Activated CD8-positive, alpha-beta memory T cell treated with anti-CD3 and anti-CD28 coated beads for 4 hours (primary cell): ENCODE measurements at places on chromosomes 2 and 18.

- no peak for DNase-seq
These were observed 144.1 kb downstream of the NCOA1 start for GRCh38 chr2:24635181-24635580.

- DNase-seq = no peak
These were observed 33.1 kb upstream of the TTC39C start for GRCh38 chr18:23981369-23981980.

DNA sequence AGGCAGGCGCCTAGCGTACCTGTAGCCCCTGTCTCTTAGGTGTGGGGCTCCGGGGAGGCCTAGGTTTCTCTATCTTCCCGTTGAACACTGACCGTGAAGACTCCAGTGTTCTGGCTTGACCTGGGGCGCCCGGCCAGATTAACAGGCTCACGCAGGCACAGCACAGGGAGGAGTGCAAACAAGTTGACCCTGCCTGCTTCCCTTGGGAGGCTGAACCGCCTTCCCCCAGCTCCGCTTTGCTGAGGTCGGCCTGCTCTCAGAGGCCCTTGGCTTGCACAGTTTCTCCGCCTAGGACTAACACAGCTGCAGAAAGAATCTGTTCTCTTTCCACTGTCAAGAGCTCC lies 567 bp downstream of the PCYOX1 start:
- DNase-seq = no peak

DNA sequence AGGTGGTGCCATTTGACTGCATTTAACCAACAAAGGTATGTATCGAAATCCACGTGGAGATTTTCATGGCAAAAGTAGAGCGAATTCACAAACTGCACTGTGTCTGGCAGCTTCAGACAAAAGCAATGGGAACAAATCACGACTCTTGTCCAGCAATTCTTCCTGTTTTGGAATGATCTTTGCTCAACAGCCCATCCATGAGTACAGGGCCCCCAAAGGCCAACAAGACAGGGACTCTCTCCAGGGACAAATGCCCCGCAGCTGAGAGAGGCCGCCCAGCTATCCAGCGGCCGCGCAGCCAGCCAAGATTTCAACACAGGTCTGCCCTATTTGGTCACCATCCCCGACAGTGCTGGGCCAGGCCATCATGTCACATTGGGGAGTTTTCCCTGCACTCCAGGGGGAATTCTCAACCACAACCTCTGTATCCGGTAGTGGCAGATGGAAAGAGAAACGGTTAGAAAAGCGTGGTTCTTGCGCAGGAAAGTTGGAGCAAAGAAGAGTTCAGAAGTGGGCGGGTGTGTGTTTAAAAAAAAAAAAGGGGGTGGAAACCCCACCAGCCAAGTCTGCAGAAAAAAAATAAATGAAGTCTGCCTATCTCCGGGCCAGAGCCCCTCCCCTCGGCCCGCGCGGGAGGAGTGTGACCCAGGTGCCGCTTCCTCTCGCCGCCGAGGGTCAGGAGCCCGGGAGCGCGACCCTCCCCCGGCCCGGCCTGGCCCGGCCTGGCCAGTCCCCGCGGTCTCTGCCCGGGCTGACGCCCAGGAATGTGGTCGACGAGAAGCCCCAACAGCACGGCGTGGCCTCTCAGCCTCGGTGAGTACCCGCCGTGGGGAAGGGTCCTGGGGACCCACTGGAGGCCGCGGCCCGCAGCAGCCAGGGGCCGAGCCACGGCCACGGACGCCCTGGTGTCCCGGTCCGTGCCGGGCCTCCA lies at the start of gene GYPC:
Gene GYPC (plus strand): TSS at position 659 of the 931 bp plus-strand sequence. CDS start 106 bp downstream, at position 765.
- no peak for DNase-seq

DNA sequence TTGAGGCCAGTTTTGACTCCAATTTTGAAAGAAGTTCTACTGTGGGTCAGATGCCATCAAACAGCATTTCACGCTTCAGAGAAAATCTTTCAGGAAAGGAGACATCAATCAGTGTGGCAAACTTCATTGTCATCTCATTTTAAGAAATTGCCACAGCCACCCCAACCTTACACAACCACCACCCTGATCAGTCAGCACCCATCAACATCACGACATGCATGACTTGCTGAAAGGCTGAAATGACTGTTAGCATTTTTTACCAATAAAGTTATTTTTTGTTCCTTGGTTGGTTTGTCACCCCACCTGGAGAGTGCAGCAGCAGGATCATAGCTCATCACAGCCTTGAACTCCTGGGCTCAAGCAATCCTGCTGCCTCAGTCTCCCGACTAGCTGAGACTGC lies 10.4 kb downstream of the DNAJC10 start:
- DNase-seq = no peak

DNA sequence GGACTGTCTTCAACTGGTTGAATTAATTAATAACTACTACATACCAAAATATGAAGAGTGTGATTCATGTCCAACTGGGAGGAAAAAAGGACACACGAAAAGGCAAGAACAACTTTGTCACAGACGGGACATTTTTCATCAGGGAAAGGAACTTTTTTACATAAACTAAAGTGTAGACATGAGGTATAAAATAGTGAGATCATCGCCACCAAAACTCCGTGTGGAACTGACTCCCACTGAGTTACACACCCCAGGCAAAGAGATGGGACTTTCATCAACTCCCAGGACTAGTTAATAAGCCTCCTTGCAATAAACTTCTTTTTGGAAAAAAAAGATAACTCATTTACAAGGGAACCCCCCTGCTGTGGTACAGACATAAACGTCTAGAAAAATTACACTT lies 12.9 kb upstream of the NMI start:
- no peak for DNase-seq

- DNase-seq = no peak
These were observed 24.0 kb downstream of the GAREM2 start for GRCh38 chr2:26196683-26197418.

GRCh38 chr2:114259389-114259788 lies 183.1 kb upstream of the DPP10 start:
- DNase-seq = no peak

DNA sequence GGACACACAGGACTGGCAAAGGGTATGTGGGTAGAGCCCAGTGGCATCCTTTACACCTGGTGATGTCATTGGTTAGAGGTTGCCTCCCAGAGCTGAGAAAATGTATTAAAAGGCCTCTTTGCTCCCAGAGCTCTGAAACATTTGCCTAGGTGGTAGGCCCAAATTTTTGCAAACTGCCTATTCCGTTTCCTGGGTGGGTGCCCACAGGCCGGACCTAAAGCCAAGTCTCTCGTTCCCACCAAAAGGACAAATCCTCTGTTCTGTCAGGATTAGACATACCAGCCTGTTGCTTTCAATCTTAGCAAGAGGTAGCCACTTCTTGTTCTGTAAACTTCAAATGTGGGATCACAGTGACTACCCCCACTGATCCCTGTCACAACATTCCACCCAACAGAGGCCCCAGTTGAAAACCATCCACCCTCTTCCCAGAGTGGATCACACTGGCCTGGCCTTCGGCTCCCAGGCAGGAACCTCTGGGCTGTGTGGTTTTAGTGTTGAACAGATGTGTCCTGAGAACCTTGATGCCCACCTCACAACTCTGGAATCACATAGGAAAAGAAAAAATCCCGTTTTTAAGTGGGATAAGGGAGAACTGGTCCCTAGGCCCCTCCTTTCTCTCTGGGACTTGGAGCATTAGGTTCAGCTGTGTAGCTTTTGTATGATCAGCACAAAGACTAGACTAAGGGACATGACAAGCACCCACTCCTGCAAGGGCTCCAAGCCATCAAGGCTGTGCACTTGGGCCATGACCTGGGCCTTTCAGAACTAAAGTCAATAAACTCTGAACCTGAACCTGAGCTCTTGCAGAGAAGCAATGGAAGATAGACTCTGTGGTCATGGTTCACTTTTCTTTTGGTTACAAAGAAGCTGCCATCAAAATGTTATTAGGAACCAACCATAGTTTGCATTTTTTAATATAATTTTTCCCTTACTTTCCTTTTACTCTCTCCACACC lies 211.3 kb downstream of the CYP26B1 start:
- DNase-seq = no peak

DNA sequence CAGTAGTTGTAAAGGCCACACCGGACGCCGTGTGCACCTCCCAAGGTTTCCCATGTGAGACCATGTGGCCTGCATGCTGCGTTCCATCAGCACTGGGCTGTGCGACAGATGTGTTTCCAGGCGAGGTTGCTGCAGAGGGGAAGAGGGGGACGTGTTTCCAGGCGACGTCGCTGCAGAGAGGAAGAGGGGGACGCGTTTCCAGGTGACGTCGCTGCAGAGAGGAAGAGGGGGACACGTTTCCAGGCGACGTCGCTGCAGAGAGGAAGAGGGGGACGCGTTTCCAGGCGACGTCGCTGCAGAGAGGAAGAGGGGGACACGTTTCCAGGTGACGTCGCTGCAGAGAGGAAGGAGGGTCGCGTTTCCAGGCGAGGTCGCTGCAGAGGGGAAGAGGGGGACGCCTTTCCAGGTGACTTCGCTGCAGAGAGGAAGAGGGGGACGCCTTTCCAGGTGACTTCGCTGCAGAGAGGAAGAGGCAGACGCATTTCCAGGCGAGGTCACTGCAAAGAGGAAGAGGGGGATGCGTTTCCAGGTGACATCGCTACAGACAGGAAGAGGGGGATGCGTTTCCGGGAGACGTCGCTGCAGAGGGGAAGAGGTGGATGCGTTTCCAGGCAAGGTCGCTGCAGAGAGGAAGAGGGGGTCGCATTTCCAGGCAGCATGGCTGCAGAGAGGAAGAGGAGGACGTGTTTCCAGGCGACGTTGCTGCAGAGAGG lies 24.5 kb downstream of the NFATC1 start:
- DNase-seq = no peak

- peak; percentile 21 for DNase-seq
These were observed 20.0 kb upstream of the RESP18 start for GRCh38 chr2:219352448-219353023.

DNA sequence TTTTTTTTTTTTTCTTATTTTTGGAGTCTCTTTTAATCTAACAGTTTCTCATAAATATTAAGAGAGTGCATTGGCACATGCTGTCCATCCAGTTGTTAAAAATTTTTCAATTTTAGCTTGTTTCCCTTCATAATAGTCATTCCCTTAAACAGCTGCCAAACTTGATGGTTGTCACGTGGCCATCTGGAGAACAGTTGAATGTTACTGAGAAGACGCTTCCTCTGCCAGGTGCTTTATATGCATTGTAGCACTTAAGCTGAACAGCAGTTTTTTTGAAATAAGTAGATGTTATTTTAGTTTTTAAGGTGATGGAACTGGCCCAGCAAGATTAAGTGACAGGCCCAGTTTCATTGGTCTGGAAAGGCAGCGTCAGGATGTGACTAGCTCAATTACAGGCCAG lies 3.3 kb downstream of the SMARCAL1 start:
- no peak for DNase-seq

DNA sequence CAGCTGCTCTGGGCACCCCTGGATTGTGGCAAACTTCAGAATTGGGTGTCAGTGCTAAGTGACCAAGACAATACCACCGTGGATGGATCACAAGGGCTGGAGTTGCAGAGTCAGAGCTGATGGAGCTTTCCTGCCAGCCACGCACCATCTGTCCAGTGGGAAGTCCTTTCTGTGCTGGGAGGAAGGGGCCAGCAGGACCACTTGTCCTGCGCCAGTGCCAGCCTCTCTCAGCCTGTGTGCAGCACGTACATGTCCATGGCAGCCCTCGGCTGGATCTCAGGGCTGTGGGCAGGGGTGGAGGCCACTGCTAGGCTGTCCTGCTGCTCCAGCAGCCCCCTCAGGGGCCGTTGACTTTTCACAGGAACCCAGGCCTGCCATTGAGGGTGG lies 33.3 kb downstream of the RAB31 start:
- DNase-seq = no peak

GRCh38 chr18:76479351-76480238 lies 15.4 kb downstream of the ZNF516 start:
- no peak for DNase-seq

DNA sequence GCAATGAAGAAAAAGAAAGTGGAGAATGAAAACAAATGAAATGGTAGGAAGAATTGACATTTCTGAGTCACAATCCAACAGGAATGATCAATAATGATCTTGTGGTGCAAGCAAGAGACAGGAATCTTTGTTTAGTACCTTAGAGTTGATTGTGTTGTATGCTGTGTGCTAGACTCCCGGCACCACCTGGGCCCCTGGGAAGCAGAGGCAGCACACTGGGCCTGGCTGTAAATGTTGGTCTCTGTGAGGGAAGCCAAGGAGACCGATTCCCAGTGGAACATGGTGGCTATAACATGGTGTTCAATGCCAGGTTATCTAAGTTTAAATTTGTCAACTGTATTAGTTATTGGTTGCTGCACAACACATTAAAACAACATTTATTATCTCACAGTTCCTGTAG lies 9.8 kb upstream of the CWC22 start:
- DNase-seq = no peak

DNA sequence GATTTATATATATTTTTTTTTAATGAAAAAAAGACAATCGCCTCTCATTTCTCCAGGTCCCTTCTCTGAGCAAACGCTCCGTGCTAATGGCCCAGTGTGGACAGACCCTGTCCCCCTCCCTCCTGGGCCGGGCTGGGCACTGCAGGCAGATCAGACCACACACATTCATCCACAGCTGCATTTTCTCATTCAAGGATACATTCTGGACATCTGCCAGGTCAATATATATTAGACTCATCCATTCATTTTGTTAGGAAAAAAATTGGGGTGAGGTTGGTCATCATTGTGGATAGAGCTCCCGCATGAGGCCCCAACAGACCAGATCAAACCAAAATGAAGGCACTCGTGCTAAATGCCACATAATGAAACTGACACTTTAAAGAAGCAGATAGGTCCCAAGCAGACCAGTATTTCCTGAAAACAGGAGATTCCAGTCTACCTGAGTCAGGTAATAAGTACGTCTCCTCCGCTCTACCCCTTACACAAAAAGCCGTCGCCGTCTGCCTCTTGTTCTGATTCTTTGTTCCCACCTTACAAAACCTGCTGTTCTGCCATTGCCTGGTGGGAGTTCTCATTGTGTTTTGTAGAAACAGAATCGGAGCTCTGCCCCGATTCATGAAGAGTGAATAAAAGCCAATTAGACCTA lies 15.4 kb upstream of the OTOS start:
- DNase-seq = no peak

DNA sequence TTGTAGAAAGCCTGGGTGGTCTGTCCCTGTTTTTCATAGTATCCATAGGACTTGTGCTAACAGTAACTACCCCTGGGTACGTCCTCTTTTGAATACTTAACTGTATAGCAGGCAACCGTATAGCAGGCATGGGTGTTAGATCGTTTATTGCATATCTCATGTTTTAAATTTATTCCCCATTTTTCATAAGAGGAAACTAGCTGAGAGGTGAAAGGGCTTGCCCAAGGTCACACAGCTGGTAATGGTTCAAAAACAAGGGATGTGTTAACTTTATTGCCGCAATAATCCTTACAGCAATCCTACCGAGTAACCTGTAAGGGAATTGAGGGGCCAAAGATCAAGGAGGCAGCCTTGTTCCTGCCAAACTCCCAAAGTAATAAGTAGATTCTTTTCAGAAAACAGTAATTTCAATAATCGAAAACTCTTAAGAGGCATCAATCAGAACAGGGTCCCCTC lies 990 bp upstream of the MGAT4A start:
- no peak for DNase-seq

- DNase-seq = no peak
These were observed 46.6 kb upstream of the SERTAD2 start for GRCh38 chr2:64700133-64700809.

GRCh38 chr2:109275120-109276012 lies 146.4 kb downstream of the SH3RF3 start:
- DNase-seq = no peak
